ENCODE measurements at places on chromosomes 12 and 14. TPM values are rescaled to one million over a fixed set of nuclear protein-coding genes. Genes with fewer than 3 reads are reported as not detected.
A peak's percentile ranks its signal among the peaks of the same experiment; 100 is the strongest.

The CARMIL3 gene
- total RNA-seq: 0.14 TPM

The KRT1 gene
- not detected for total RNA-seq

DNA sequence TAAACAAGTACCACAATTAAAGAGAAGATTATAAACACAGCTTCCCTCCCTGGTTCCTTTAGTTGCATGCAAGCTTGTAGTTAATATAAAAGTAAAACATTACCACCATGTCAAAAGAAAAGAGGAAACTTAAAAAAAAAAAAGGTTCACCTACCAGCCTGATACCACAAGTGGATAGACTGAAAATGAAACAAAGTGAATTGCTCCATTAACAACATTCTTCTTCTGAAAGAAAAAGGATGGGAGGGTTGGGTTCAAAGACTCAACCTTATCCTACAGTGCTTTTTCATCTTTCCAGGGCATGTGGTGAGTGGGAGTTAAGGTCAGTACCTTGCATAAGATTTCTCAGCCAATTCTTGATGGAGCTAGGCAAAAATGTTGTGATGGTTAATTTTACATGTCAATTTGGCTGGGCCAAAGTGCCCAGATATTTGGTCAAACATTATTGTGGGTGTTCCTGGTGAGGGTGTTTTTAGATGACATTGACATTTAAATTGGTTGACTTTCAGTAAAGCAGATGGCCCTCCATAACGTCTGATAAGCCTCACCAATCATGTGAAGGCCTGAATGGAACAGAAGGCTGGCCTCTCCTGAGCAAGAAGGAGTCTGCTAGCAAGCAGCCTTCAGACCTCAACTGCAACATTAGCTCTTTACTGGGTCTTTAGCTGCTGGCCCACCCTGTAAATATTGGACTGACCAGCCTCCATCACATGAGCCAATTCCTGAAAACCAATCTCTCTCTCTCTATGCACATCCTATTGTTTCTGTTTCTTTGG lies 28.8 kb downstream of the VCPKMT start:
- no peaks in the 10 kb centered on the region for H3K27me3 ChIP-seq
- H3K36me3 ChIP-seq: no peaks in the 10 kb centered on the region
- H3K4me3 ChIP-seq: no peak overlapping the region
- no peak for DNase-seq
- H3K27ac ChIP-seq: no peak overlapping the region
- no peaks in the 10 kb centered on the region for H3K4me1 ChIP-seq

- no peaks in the 10 kb centered on the region for H3K36me3 ChIP-seq
- H3K4me3 ChIP-seq: peak within 1 kb of the TSS; percentile 24
- no peaks in the 10 kb centered on the region for H3K27me3 ChIP-seq
- no peak within 1 kb of the TSS for H3K27ac ChIP-seq
- DNase-seq: no peak
Measured at GRCh38 chr14:88005050-88005481, at the start of gene GPR65. Gene GPR65 (plus strand): TSS chr14:88005135. CDS start chr14:88010848, 5,713 bp downstream.

- no peaks in the 10 kb centered on the region for H3K27me3 ChIP-seq
- no peak overlapping the region for H3K27ac ChIP-seq
- H3K4me1 ChIP-seq: no peaks in the 10 kb centered on the region
- DNase-seq: no peak
- H3K36me3 ChIP-seq: no peaks in the 10 kb centered on the region
- peak overlapping the region; percentile 14 for H3K4me3 ChIP-seq
Measured at GRCh38 chr12:90111791-90112580, 403.3 kb upstream of the ATP2B1 start.

The ESPL1 gene
- total RNA-seq: 0.78 TPM

The CLEC2B gene
- 14.9 TPM for total RNA-seq

The LTBP2 gene
- total RNA-seq: 674 TPM

The RHNO1 gene
- 9.6 TPM for total RNA-seq

DNA sequence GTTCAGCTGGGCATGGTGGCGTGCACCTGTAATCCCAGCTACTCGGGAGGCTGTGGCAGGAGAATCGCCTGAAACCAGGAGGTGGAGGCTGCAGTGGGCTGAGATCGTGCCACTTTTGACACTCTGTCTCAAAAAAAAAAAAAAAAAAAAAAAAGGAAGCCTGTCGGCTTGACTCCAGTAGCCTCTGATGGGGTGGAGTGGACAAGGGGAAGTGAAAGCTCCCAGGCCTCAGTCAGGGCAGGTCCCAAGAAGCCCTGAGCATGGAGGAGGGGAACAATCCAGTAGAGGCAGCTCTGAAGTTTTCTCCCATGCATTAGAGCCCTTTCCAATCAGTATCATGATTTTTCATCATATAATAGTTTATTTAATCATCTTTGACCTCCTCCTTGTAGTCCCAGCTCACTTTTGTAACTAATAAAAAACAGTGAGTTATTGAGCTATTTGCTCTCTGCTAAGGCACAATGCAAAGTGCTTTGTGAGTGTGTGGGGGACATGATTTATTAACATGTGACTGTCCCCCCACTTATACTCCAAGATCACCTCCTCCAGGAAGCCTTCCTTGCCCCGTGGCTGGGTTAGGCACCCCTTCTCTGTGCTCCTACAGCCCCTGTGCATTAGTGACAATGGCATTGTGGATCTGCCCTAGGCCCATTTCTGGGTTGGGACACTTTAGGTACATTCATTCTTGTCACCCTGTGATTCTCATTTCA lies 4.7 kb upstream of the SSH1 start:
- no peaks in the 10 kb centered on the region for H3K36me3 ChIP-seq
- peaks cover 13% of the 10 kb centered on the region for H3K4me1 ChIP-seq
- H3K27ac ChIP-seq: no peak overlapping the region
- H3K4me3 ChIP-seq: no peak overlapping the region
- no peak for DNase-seq
- H3K27me3 ChIP-seq: no peaks in the 10 kb centered on the region

The PRKD1 gene
- total RNA-seq: 34.0 TPM

The MMP19 gene
- 85.0 TPM for total RNA-seq

DNA sequence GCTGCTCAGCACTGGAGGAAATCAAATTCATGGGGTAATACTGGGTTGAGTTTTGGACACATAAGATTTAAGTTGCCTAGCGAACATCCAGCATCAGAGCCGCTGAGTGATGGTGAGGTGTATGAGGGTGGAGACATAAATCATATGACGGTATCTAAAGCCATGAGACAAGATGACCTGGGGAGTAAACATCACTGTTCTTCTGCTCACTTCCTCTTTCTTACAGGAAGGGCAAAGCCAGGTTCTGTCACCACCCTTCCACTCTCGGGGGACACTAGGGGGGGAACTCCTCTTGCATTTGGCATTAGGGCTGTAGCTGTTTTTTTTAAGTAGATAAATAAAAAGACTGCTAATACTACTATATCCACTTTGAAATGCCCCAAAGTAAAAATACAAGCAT lies 24.0 kb downstream of the PRDM4 start:
- no peak overlapping the region for H3K4me3 ChIP-seq
- no peaks in the 10 kb centered on the region for H3K4me1 ChIP-seq
- DNase-seq: no peak
- H3K27ac ChIP-seq: no peak overlapping the region
- H3K27me3 ChIP-seq: no peaks in the 10 kb centered on the region

DNA sequence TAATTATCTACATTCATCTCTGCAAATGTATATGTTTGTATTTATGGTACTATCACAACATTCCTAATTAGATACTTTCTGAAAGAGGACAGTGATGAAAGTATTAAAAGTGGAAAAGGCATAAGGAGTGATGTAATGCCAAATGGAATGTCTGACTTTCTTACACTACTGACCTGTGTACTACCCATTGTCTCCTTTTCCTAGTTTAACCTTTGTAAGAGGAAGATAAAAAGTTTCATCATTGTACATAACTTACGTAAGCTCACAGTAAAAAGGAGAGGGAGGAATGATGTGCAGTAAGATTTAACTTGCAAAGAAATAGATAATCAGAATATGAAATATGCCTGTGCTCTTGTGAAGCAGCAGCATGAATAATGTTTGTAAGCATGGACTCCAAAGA lies 55.9 kb downstream of the SOX5 start:
- no peak overlapping the region for H3K27ac ChIP-seq
- no peaks in the 10 kb centered on the region for H3K36me3 ChIP-seq
- DNase-seq: no peak
- no peak overlapping the region for H3K4me3 ChIP-seq

The KRT73 gene
- total RNA-seq: not detected

DNA sequence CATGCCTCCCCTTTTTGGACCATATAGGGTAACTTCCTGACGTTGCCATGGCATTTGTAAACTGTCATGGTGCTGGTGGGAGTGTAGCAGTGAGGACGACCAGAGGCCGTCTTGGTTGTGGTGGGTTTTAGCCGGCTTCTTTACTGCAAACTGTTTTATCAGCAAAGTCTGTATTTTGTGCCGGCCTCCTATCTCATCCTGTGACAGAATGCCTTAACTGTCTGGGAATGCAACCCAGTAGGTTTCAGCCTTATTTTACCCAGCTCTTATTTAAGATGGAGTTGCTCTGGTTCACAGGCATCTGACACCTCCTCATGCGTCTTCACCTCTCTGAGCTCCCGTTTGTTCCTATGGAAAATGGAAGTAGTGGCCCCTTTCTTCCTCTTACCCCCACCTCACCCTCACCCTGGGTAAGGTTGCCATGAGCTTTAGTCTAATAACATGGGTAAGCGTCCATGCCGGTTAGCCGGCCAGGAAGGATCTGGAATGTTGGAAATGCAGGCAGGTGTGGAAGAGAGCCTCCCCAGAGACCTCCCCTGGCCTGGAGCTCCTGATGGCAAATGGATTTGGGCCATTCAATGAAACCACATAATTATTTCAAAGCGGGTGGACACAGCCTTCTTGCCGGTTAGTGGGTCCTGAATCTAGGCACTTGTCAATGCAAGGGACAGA lies 18.6 kb downstream of the HHIPL1 start:
- H3K27me3 ChIP-seq: no peaks in the 10 kb centered on the region
- no peaks in the 10 kb centered on the region for H3K4me1 ChIP-seq
- H3K4me3 ChIP-seq: no peak overlapping the region
- no peaks in the 10 kb centered on the region for H3K36me3 ChIP-seq

DNA sequence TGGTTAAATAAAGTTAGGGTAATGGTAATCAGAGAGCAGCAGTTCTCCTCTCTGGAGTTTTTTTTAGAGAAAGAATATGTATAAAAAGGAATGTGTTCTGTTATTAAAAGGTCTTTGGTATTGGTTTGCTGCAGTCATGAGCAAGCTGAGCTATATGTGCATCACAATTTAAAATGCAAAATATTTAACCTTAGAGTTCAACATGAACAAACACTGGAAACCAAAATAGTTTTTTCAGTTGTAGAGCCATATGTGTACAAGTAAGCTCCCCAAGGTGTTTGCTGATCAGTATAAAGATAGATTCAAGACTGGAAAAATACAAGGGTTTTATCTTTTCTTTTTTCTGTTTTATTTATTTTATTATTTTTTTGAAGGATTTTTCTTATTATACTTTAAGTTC lies 245.0 kb downstream of the NUBPL start:
- H3K4me1 ChIP-seq: no peaks in the 10 kb centered on the region
- no peak for DNase-seq
- H3K27me3 ChIP-seq: no peaks in the 10 kb centered on the region

- no peaks in the 10 kb centered on the region for H3K27me3 ChIP-seq
- H3K4me3 ChIP-seq: peak overlapping the region; percentile 45
- peaks cover 21% of the 10 kb centered on the region for H3K4me1 ChIP-seq
- DNase-seq: peak; percentile 2
- no peaks in the 10 kb centered on the region for H3K36me3 ChIP-seq
Measured at GRCh38 chr12:68451261-68452077, 119.3 kb upstream of the MDM1 start.

Measured in thoracic aorta (tissue), 2 donors.